HuH-7.5 (cell line): ENCODE measurements at places on chromosomes 4 and X.

DNA sequence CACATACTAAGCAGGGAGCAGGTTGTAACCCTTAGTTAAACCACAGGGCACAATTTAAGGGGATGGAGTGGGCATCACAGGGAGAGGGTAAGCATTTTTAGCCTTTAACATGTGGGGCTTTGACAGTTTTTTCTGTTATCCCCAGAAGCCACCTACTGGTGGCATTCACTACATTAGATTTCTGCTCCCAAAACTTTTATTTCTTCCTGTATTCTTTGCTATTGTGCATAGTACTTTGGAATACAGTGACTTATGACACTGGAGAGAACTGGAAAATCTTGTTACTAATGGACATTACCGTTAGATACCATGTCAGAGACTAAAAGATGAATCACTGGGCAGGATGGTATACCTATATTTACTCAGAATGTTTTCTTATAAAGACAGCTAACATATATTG, 7.3 kb downstream of the TRIM75 start:
- no peak for DNase-seq

- DNase-seq: no peak
Observed at GRCh38 chr4:72302981-72303704, 265.9 kb downstream of the ADAMTS3 start.

DNA sequence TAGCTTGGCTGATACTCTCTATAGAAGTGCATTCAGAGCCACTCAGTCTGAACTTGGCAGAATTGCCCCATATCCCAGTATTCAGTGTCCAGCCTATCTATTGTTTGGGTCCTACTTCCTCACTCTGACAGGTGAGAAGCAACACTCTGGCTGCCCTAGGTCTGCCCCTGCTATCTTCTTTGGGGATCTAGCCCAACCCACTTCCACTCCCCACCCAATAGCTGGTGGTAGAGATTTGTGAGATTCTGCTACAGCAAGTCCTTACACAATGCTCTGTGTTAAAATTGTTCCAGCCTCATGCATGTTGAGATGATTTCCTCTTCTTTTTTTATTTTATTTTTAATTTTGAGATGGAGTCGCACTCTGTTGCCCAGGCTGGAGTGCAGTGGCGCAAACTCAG, 67.6 kb downstream of the TRIM2 start:
- no peak for DNase-seq

DNA sequence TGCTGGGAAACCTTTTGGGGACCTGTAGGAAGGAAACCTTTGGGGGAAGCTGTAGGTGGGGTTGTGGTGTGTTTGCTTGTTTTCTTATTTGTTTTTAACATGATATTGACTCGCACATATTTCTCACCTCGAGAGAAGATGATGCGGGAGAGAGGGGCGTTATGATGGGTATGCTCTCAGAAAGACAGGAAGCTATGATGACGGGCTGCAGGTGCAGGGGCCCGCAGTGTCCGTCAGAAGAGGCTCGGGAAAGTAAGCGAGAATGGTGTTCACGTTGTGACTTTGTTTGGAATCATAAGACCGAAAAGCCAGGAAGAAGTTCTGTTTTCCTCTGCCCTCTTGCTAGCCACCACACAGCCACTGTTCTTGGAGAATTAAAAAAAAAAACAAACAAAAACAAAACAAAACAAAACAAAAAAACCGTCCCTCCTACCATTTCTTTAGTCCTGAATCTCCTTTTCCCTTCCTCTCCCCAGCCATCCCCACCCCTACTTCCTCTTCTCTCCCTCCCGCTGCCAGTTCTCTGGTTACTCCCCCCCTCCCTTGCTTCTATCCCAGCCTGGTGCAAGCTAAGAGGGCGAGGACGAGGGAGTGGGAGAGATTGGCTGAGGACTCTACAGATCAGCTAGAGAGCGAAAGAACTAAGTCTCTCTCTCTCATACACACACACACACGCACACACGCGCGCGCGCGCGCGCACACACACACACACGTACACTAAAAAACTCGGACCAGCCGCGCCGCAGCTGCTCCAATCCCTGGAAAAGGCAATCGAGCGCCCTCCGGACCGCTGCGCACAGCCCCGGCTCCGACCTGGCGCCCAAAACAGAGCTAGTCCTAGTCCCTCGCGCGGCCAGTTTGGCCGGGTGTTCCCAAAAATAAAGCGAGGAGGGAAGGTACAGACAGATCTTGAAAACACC, at the start of gene BMP3:
BMP3 (plus strand) TSS at position 648 of the 920 bp plus-strand sequence. CDS start 577 bp downstream, outside the sequence.
- DNase-seq: no peak

DNA sequence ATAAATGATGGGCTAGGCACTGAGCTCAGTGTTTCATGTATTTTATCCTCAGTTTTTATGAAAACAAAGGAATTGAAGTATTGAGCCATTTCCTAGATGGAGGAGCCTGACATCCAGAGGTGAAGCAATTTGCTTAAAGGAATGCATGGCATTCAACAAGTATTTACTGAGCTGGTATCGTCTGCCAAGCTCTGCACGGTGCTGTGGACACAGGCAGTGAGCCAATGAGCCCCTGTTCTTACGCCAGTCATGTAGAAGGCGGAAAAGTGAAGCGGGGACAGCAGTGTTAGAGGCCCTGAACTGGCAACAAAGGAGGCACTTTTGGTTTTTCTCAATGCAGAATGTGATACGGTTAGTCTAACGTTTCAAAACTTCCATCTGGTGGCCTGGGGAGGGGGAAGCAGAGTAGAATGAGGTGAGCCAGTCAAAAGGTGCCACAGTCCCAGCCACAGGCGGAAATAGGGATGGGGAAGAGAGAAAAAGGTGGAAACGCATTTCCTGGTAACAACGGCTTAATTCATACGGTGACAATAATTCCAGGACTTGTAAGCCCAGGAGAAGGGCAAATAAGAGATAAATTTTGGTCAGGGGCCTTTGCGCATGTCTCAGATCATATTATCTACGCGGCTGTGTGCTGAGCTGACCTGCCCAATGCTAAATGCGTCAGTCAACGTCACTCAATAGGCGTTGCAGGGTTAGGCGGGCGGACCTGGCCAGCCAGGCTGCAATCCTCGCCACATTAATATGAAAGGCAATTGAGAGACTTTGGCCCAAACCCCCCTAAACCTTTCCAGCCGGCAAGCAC, 133.9 kb downstream of the AFAP1 start:
- peak; percentile 67 for DNase-seq
